ENCODE measurements at places on chromosomes 1 and 21.
A peak's percentile ranks its signal among the peaks of the same experiment; 100 is the strongest.

DNA sequence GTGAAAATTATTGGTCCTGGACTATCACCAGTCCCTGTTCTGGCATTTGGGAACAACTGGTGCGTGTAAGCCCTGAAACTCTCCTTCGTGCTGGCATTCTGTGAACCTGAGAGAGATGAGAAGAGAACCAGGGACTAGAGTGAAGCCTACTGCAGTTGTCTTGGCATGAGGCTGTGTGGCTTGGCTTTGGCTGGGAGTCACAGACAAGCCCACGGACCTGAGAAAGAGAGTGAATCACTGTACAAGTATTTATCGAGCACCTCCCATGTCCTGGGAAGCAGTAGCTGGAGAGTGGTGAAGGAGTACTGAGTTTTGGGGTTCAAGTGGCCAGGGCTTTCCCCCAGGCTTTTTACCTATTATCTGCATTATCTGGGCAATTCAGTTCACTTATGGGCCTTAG is 63.3 kb downstream of the FGGY start:
- peak; percentile 47 for DNase-seq

DNA sequence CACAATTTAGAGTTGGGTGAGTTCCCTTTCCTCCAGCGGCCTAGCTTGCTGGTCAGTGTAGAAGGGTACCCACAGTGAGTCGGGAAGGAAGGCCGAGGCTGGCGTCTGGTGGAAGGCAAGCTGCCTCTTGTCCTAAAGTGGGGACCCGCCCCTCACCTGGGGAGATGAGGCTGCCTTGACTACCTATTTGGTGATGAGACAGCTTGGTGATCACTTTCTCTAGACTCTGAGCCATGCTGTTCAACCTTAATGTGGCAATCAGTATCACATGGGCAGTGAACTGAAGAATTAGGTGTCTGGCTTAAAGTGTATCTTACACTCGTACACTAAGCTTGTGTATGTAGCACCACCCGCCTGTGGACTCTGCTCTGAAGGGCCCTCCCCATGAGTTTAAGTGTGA is 100.7 kb downstream of the COLGALT2 start:
- no peak for DNase-seq

- no peak for DNase-seq
These were observed 982 bp downstream of the SLC9A1 start for GRCh38 chr1:27153927-27154358.

DNA sequence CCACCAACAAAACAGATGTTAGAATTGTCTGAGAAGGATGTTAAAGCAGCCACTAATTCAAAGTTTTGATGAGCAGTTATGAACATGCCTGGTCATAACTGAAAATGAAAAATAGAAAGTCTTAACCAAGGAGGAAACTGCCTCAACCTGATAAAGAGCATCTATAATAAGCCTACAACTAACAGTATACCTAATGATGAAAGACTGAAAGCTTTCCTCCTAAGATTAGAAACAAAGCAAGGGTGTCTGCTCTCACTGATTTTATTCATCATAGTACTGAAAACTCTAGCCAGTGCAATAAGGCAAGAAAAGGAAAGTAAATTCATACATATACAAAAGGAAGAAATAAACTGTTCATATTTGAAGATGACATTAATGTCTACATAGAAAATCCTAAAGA is 82.0 kb downstream of the KCNK1 start:
- no peak for DNase-seq

DNA sequence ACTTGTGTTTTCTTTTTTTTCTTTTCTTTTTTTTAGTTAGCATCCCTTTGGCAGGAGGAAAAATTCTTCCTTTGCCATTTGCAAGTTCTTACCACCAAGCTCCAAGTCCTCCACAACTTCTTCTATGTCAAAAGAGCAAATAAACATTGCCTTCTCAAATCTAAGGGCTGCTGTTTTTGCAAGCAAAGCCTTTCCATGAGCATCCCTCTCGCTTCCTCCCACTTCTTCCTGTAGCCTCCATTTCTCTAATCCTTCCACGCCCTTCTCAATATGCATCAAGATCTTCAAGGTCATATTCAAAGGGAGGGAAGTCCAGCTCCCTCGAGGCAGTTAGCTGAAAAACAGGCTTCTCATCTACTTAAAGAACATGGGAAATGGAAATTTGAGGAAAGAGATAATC is 147.1 kb downstream of the ADSS2 start:
- no peak for DNase-seq

DNA sequence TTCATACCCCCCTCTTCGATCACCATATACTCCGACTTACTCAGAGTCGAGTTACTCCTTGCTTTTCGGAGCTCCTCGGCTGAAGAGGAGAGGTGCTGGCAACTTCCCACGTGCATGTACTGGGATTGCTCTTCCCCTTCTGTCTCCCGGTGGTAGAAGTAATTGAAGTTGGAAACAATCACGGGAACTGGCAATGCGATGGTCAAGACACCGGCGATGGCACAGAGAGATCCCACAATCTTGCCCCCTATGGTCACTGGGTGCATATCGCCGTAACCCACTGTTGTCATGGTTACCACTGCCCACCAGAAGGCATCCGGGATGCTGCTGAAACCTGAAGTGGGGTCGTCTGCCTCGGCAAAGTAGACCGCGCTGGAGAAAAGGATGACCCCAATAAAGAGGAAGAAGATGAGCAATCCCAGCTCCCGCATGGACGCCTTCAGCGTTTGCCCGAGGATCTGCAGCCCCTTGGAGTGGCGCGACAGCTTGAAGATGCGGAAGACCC is 1.5 kb downstream of the KCNA3 start:
- no peak for DNase-seq

DNA sequence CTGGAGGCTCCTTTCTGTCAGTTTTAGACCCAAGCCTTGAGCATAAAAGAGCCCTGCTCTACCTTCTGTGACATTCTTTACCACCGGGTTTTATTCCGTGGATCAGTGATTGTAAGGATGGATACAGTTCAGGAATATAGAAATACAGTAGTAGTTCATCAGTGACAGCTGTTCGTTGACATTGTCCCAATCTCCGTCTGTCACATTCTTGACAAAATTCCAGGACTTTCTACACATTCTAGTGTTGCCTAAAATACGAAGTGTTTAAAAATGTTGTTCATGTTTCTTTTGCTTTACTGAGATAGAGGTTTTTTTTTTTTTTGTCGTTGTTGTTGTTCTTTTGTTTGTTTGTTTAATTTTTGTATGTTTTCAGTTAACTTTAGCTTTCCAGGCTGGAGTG is 29.9 kb downstream of the MAP10 start:
- DNase-seq = no peak

- DNase-seq = no peak
These were observed 22.6 kb downstream of the SLC5A9 start for GRCh38 chr1:48245106-48245505.

- no peak for DNase-seq
These were observed 5.0 kb downstream of the SLC22A15 start for GRCh38 chr1:115980998-115981993.

GRCh38 chr1:91744953-91745639 is 140.9 kb downstream of the TGFBR3 start:
- no peak for DNase-seq
